IPS-NIHi11 (cell line): ENCODE measurements at places on chromosomes 3 and 15.

DNA sequence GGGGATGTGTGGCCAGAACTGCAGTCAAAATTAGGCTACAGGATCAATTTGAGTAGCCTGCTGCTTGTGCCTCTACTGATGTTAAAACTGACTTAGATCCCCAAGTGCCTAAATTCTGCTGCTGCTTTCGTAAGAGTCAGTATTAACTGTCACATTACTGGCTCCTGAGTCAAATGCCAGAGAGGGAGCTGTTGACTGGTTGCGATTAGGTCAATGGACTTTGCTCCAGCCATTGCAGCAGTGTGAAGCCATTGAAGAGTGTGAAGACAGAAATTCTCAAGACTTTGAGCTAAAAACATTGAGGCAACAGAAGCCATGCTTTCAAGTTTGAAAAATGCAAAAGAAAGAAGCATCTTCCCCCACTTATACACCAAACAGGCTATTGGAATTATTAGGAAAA is 151.1 kb upstream of the MITF start:
- DNase-seq = no peak

GRCh38 chr3:130480736-130481135 is 36.2 kb upstream of the COL6A6 start:
- peak; percentile 81 for DNase-seq

DNA sequence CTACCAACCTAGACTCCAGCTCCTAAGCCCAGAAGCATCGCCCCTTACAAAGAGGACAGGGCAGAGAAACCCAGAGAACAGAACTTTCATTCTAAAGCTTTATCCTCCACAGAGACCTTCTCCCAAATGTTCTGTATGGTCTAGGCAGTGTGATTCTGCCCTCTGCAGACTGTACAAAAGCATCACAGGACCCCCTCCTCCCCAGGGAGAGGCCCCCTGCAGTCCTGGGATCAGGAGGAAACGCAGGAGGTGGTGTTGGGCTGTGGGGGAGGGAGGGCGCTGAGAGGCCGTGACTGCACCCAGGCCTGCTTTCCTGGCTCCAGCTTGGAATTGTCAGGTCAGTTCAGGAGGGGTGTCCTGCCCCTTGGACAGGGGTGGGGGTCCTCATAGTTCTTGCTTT is 101.3 kb downstream of the DGKG start:
- no peak for DNase-seq

DNA sequence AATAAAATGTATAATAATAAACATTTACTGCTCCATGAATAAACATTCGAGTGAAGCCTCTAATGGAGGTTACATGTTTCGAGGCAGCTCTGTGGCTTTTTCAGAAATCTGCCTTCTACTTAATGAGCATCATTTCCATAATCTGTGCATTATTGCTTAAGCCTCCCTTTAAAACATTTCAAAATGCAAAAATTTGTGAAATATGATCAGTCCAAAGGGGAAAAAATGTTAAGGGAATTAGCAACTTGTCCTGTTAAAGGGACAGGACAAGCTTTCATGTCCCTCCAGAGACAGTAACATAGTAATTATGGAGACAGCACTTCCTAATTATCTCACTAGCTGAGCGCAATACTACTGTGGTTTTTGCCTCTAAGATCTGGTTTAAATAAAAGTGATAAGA is 886.6 kb upstream of the CFAP20DC start:
- no peak for DNase-seq

DNA sequence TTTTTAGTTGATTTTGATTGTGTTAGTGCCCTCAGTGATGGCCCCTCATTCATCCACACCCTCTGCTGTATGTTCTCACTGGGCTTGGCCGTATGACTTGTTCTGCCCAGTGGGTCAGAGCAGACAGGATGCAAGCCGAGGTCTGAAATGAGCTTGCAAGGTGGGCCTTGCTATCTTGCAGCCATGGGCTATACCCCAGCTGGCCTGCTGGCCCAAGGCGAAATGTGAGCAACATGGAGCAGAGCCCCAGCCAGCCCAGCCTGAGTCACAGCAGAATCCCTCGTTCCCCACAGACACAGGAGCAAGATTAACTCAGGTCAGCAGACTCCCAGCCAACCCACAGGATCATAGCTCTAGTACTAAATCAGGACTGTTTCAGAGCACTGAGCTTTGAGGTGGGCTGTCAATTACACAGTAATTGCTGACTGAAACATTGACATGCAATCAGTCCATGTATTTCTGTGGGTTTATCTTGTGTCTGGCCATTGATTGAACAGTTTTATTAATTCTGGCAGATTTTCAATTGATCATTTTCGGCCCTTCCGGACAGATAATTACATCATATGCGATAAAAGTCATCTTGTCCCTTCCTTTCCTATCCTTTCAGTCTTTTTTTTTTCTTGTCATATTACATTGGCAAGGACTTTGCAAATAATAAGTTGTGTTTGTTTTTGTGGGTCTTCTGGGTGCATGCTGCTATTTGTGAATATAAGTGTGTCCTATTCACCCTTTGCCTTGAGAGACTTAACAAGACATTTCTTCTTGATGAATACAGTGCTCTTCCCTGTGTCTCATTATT is 27.1 kb downstream of the KLF15 start:
- DNase-seq = no peak
